Smooth muscle cell of trachea (primary cell): ENCODE measurements at places on chromosomes 5 and 9. TPM values are rescaled to one million over a fixed set of nuclear protein-coding genes. Genes with fewer than 3 reads are reported as not detected.

Gene FAM169A
- total RNA-seq, result 0.17 and 0.29 TPM in 2 replicates

Gene FGF1
- total RNA-seq, result 2.6 and 5.1 TPM in 2 replicates

Gene DRD1
- total RNA-seq, result under 0.01 TPM in 1 of 2 replicates, not detected in the other

Gene CDC20B
- under 0.01 TPM in 1 of 2 replicates, not detected in the other for total RNA-seq

Gene RNF130
- 21.5 and 57.2 TPM in 2 replicates for total RNA-seq

Gene OTP
- total RNA-seq, result not detected in 2 replicates

Gene NREP
- total RNA-seq, result 28.8 and 55.0 TPM in 2 replicates

Gene RAD1
- total RNA-seq, result 26.0 and 42.0 TPM in 2 replicates

Gene EXOSC3
- total RNA-seq, result 31.3 and 33.4 TPM in 2 replicates

Gene TOR2A
- total RNA-seq, result 4.1 and 4.5 TPM in 2 replicates

Gene CA9
- total RNA-seq, result 2.3 and 5.8 TPM in 2 replicates

Gene FCN2
- not detected in 2 replicates for total RNA-seq

Gene PCDHGA1
- 1.3 and 2.3 TPM in 2 replicates for total RNA-seq

Gene INSL6
- not detected in 2 replicates for total RNA-seq

Gene TMC1
- total RNA-seq, result 1.3 TPM in 1 of 2 replicates, not detected in the other

Gene F2RL2
- 27.6 and 42.3 TPM in 2 replicates for total RNA-seq

Gene PCDHA1
- under 0.01 TPM in 1 of 2 replicates, not detected in the other for total RNA-seq

Gene OR13C8
- total RNA-seq, result not detected in 2 replicates

Gene ENHO
- not detected in 2 replicates for total RNA-seq

Gene LCN6
- not detected in 2 replicates for total RNA-seq
